Ascending aorta (tissue), 2 donors: ENCODE measurements at places on chromosomes 7 and 10. TPM values are rescaled to one million over a fixed set of nuclear protein-coding genes. Genes with fewer than 3 reads are reported as not detected.
A peak's percentile ranks its signal among the peaks of the same experiment; 100 is the strongest.

Gene FRAT1
- 5.2 TPM for total RNA-seq

DNA sequence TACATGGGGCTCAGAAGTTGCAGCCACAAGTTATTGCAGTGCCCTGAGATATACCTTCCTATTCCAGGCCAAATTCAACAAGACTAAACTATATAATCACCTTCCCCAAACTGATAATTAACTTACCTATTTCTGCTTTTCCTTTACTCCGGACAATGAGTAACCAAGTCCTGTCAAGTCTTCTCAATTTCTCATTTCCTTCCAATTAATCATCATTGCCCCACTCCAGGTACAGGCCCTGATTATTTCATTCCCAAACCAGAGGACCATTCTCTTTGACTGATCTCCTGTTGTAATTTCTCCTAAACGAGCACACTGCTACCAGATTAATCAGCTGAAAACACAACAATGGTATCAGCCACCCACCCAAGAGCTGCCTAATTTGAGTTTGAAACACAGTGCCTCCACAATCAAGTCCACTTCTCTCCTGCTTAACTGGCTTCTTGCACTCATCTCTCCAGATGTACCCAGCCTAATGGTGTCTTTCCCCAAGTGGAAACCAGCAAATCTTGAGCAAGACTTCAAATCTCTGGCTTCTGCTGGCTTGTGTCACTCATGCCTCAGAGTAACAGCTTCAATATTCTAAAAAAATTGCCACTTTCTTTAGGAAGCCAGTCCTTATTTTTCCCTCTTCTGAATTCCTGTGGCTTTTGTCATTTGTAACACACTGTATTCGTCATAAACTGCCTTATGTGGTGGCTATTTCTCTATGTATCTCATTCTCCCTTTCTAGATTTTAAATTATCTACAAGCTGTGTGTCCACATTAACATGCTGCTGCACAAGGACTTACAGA lies 89.1 kb downstream of the CDK6 start:
- no peaks in the 10 kb centered on the region for H3K27me3 ChIP-seq
- no peak overlapping the region for H3K4me3 ChIP-seq
- no peak overlapping the region for H3K27ac ChIP-seq
- H3K4me1 ChIP-seq, result no peaks in the 10 kb centered on the region
- no peaks in the 10 kb centered on the region for H3K36me3 ChIP-seq

GRCh38 chr10:33260403-33261149 lies 73.9 kb downstream of the NRP1 start:
- no peak overlapping the region for H3K27ac ChIP-seq
- no peaks in the 10 kb centered on the region for H3K4me1 ChIP-seq
- no peak for DNase-seq

Gene SPDYE2B
- total RNA-seq, result not detected

DNA sequence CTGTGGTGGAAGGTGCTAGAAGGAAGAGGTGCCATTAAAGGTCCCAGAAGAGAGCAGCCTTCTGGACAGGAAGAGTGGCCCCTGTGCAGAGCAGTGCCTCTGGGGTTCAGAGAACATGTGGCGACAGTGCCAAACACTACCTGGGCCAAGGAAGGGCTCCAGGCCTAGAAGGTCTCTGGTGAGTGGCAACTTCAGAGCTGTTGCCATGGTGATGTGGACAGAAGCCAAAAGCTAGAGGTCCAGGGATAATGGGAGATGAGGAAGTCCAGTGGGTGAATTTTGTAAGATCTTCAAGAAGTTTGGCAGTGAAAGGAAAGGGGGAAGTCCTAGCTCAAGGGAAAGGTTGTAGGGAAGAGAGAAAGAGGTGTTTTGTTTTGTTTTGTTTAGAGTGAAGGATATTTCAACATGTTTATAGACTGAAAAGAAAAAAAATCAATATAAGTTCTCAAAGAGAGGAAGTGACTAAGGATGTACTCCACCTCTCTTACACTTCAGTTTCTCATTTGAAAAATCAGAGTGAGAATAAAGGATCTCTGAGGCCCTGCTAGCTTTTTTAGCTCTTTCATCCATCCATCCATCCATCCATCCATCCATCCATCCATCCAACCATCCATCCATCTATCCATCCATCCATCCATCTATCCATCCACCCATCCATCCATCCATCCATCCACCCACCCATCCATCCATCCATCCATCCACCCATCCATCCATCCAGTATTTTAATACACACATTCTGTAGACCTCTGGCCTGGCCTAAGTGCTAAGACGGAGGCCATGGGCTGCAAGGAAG lies 77.1 kb upstream of the DUSP5 start:
- no peak overlapping the region for H3K27ac ChIP-seq
- H3K4me3 ChIP-seq, result no peak overlapping the region
- H3K4me1 ChIP-seq, result no peaks in the 10 kb centered on the region
- DNase-seq, result no peak
- no peaks in the 10 kb centered on the region for H3K27me3 ChIP-seq

DNA sequence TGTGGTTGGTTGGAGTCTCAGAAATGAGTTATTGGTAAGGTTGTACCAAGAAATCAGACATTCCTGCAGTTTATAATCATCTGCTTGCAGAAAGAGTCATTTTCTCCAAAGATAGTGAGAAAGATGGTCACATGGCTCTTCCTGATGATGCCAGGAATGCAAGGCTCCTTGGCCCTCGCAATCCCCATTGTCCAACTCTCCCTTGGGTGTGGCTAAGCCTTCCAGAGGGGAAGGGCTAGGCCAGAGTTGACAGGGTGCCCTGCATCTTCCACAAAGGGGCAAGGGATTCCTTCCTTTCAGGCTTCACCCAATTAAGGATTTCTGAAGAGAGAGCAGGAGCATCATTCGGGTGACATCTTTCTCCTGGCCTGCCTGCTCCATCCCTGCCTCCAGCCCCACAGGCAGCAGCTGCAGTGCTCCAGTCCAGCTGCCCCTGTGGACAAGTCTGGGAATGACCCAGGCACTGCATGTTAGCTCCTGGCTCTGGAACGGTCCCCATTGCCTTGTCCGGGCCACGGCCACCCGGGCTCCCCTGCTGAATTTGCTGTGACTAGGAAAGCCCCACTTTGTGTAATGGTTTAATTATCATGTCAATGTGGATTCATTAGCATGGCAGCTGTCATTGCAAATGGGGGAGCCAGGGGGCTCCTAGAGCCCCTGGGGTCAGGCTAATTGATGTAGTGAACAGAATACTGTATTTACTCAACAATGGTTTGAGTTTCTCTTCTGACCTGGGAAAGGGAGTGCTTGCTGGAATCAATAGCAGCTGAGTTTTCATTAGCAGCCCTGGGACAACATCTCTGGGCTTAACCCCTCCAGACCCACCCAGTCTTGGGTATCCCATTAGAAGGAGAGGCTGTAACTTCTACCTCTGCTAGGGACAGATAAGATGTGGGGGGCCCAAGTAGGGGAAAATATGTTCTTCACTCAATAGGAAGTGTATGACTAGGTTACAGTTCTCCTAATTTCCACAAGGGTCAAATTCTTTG lies 112.6 kb upstream of the TBX20 start:
- no peaks in the 10 kb centered on the region for H3K27me3 ChIP-seq
- no peak for DNase-seq
- H3K4me1 ChIP-seq, result no peaks in the 10 kb centered on the region
- H3K36me3 ChIP-seq, result no peaks in the 10 kb centered on the region
- H3K4me3 ChIP-seq, result no peak overlapping the region

DNA sequence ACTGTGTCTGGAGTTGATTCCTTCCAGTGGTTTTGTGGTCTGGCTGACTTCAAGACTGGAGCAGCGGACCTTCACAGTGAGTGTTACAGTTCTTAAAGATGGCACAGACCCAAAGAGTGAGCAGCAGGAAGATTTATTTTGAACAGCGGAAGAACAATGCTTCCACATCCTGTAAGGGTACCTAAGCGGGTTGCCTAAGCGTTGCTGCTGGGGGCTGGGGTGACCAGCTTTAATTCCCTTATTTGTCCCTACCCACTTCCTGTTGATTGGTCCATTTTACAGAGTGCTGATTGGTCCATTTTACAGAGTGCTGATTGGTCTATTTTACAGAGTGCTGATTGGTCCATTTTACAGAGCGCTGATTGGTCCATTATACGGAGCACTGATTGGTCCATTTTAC lies 13.2 kb downstream of the AKR1B15 start:
- no peak for DNase-seq
- no peaks in the 10 kb centered on the region for H3K4me1 ChIP-seq
- no peaks in the 10 kb centered on the region for H3K27me3 ChIP-seq

GRCh38 chr10:123007558-123008354 lies 839 bp downstream of the IKZF5 start:
- H3K27me3 ChIP-seq, result no peaks in the 10 kb centered on the region
- peak overlapping the region; percentile 98 for H3K4me3 ChIP-seq
- H3K36me3 ChIP-seq, result no peaks in the 10 kb centered on the region
- peaks cover 15% of the 10 kb centered on the region for H3K4me1 ChIP-seq

Gene RELN
- total RNA-seq, result 0.11 TPM

DNA sequence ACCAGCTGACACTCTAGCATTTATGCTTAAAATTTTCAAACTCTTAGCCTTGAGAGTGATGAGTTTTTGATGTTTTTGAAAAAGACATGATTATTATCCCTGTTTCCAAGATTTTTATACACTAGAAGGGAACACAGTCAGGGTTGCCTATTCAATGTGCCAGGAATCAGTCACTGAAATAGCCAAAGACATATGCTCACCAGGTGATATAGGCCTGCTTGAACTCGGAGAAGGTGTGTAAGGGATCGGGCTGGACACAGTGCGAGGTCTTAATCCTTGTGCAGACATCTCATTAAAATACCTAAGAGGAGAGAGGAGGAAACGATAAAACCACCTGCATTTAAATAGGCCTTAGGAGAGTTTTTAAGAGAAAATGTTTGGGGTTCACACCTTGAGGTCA lies 51.0 kb upstream of the MRLN start:
- H3K36me3 ChIP-seq, result peaks cover 49% of the 10 kb centered on the region
- DNase-seq, result no peak
- H3K27me3 ChIP-seq, result no peaks in the 10 kb centered on the region
- no peak overlapping the region for H3K27ac ChIP-seq

DNA sequence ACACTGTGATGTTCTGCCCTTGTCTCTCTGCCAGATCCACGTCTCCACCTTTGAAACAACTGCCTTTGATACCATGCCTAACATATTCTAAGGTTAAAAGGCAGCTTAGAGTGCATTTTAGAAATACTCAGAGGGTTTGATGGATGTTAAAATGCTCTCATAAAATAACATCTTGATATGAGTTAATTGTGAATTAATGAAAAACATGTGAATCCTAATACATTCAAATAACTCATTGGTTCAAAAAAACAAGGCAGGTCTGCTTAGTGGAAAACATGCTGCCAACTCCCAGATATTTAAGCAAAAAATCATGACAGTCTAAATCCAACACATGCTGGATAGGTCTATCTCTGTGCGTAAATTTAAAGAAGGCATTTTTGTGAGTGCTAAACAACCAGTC lies 291.8 kb downstream of the AHR start:
- H3K36me3 ChIP-seq, result no peaks in the 10 kb centered on the region
- H3K27ac ChIP-seq, result no peak overlapping the region
- no peak for DNase-seq
- no peaks in the 10 kb centered on the region for H3K27me3 ChIP-seq
- no peak overlapping the region for H3K4me3 ChIP-seq
- no peaks in the 10 kb centered on the region for H3K4me1 ChIP-seq

DNA sequence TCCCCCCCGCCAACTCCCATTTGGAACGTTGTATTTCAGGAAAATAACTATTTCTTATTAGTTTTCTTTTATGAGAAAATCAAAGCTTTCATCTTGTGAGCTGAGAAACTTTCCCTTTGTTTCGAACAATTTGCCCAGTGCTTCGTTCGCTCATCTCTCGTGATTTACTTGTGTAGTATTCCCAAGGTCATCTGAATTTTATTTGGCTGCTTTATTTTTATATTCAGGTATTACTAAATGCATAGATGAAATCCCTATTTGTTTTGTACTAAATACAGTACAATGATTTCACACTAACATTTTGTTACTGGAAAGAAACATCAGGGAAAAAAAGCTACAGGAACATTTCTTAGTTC lies 12.0 kb upstream of the EBLN1 start:
- no peaks in the 10 kb centered on the region for H3K27me3 ChIP-seq
- DNase-seq, result no peak
- H3K27ac ChIP-seq, result peak overlapping the region; percentile 85

DNA sequence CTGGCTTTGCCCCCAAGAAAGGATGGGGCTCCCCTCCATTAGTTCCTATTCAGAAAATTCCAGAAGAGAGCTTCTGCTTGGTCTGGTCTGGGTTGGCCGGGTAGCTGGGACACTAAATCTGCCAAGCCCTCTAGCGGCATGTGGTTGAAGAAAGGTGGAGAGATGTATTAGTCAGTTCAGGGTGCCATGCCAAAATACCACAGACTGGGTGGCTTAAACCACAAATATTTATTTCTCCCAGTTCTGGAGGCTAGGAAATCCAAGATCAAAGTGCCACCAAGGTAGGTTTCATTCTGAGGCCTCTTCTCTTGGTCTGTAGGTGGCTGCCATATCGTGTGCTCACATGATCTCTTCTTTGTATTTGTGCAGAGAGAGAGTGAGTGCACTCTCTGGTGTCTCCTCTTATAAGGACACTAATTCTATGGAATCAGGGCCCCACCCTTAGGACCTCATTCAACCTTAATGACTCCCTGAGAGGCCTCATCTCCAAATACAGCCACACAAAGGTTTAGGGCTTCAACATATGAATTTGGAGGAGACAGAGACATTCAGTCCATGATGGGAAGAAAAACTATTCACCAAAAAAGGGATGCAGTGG lies 38.7 kb upstream of the MTPAP start:
- H3K36me3 ChIP-seq, result no peaks in the 10 kb centered on the region
- H3K4me3 ChIP-seq, result no peak overlapping the region
- H3K27ac ChIP-seq, result no peak overlapping the region
- H3K27me3 ChIP-seq, result no peaks in the 10 kb centered on the region
- peaks cover 2% of the 10 kb centered on the region for H3K4me1 ChIP-seq

DNA sequence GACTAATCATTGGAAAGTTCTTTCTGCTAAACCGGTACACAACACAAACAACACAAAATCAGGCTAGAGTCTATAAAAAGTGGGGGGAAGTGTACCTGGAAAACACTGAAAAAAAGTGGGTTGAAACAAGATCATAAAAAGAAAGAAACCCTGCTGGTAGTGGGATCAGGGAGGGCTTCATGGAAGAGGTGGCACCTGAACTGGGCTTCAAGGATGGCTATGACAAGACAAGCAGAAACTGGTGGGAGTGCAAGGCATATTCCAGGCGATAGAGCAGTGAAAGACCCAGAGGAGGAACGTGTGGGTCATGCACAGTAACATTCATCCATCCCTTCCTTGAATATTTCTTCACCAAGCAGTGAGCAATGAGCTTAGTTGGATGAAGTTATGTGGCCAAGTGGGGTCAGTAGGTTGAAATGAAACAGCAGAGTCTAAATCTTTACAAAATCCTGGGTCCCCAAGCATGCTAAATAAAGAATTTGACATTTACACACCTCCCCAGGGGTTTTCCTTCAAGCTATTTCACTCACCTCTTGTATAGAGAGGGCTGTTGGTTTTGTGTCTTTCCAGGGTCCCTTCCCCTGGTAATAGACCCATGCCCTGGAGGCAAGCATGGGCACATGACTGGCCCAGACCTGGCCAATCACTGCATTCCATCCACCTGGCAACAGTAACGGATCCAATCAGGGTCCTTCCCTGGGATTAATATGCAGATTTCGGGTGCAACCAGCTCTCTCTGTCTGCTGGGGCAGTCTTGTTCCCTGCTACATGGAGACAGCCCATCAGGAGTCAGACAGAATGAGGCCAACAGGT lies 38.2 kb downstream of the SPOCK2 start:
- no peaks in the 10 kb centered on the region for H3K36me3 ChIP-seq

- DNase-seq, result no peak
- no peaks in the 10 kb centered on the region for H3K36me3 ChIP-seq
- no peak overlapping the region for H3K4me3 ChIP-seq
- H3K27ac ChIP-seq, result no peak overlapping the region
- H3K4me1 ChIP-seq, result no peaks in the 10 kb centered on the region
- no peaks in the 10 kb centered on the region for H3K27me3 ChIP-seq
Measured at GRCh38 chr10:128614802-128615553, 488.8 kb upstream of the MKI67 start.

- H3K4me1 ChIP-seq, result no peaks in the 10 kb centered on the region
- DNase-seq, result no peak
- no peak overlapping the region for H3K4me3 ChIP-seq
- no peak overlapping the region for H3K27ac ChIP-seq
Measured at GRCh38 chr7:113142385-113143119, 24.2 kb upstream of the SMIM30 start.
